Breast epithelium (tissue), 4 donors: ENCODE measurements at places on chromosomes 1 and 21. TPM values are rescaled to one million over a fixed set of nuclear protein-coding genes. Genes with fewer than 3 reads are reported as not detected.

DNA sequence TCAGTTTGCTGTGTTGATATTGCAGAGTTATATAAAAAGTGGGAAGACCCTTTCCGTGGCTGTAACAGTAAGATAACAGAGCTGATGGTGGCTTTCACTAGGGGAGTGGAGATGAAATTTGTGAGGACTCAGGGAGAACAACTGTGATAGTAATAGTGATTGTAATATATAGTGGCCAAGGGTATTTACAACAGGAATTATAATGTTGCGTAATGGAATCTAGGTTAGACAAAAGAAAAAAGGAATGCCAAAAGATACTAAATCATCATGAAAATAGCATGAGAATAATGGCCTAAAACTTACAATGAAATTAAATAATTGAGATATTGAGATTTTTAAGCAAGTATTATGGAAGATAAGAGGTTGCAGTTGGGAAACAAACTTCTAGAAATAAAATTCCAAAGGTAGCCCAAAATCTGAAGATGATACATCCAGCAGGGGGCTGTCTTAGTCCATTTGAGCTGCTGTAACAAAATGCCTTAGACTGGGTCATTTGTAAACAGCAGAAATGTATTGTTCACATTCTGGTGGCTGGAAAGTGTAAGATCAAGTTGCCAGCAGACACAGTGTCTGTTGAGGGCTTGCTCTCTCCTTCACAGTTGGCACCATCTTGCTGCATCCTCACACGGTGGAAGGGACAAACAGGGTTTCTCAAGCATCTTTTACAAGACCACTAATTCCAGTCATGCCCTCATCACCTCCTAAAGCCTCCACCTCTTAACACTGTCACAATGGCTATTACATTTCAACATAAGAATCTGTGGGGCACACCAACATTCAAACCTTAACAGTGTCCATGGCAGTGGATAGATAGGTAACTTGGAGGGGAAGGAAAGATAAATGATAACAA, 711.2 kb downstream of the MRPL39 start:
- no peak for DNase-seq
- H3K27ac ChIP-seq: no peak overlapping the region
- no peaks in the 10 kb centered on the region for H3K36me3 ChIP-seq
- H3K4me3 ChIP-seq: no peak overlapping the region

DNA sequence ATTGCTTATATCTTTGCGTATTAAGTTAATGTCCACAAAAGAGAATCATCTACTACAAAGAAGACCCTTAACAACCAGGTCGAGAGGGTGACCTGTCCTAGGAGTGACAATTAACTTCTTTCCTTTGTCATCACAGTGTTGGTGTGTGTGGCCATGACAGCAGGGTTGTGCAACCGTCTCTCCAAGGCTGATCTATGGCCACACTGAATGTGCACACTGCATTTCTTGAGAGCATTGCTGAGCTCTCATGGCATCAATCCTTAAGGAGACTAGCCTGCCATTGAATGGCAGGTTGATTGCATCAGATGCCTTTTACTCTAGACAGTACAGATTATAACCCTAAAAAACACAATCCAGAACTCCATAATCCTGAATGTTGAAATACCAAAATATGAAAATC, 86.5 kb upstream of the OLFM3 start:
- H3K4me1 ChIP-seq: no peaks in the 10 kb centered on the region
- H3K27ac ChIP-seq: no peak overlapping the region
- H3K27me3 ChIP-seq: no peaks in the 10 kb centered on the region
- no peak overlapping the region for H3K4me3 ChIP-seq
- no peaks in the 10 kb centered on the region for H3K36me3 ChIP-seq

DNA sequence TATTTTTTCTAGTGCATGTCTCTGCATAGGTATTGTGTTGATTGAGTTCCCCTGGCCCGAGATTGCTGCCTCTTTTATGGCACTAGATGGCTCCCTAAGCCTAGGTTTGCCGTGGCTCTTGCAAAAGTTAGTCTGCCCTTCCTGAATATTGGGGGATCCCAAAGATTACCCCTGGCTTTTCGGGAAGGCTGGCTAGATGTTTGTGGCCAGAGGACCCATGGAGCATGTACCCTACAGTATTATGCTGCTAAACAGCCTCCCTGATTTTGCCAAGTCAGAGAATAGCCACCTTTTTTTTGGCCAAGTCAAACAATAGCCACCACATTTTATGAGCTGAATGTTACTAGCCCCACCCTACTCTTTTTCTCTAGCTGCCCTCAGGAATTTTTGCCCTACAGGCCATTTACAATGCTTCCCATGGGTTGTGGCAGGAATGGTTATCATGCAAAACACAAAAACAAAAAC, 343.2 kb downstream of the OLFM3 start:
- no peaks in the 10 kb centered on the region for H3K36me3 ChIP-seq
- H3K4me3 ChIP-seq: no peak overlapping the region
- H3K27ac ChIP-seq: no peak overlapping the region
- H3K4me1 ChIP-seq: no peaks in the 10 kb centered on the region
- H3K27me3 ChIP-seq: no peaks in the 10 kb centered on the region

DNA sequence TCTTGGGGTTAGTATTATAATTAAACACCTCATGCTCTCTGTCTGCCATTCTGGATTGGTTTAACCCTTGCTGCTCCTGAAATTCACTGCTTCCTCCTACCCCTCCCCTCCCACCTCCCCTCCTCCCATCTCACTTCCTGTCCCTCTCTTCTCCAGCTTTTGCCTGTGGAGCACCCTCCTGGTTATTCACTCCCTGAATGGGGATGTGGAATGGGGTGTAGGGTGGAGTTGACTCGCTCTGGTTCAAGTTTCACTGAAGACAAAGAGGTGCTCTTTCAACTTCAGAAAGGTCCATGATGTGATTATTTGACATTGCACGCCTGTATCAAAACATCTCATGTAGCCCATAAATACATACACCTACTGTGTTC, 160.5 kb downstream of the PLXNA2 start:
- no peak for DNase-seq
- H3K27ac ChIP-seq: no peak overlapping the region
- H3K27me3 ChIP-seq: no peaks in the 10 kb centered on the region
- H3K36me3 ChIP-seq: no peaks in the 10 kb centered on the region

DNA sequence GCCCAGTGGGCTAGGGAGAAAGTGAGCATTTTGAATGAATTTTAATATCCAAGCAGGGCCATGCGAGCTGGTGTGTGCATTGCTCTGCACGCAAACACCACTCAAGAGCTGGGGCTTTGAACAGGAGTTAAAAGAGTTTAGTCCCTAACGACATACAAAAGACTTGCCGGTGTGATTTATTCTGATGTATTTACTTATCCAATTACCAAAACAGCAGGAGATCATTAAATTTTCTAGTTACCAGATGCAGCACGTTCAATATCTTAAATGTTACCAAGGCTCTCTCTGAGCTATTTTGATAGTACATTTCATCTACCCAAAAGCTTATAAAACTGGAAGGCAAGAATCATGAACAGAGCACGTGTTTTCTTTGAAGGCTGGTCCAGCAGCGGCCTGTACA, 30.0 kb upstream of the DMRTA2 start:
- no peaks in the 10 kb centered on the region for H3K27me3 ChIP-seq
- no peak for DNase-seq
- H3K27ac ChIP-seq: no peak overlapping the region
- H3K4me1 ChIP-seq: no peaks in the 10 kb centered on the region
- no peaks in the 10 kb centered on the region for H3K36me3 ChIP-seq

RABGGTB gene
- 81.1 TPM for total RNA-seq
